Activated T-cell treated with anti-CD3 and anti-CD28 coated beads for 1 hour (primary cell): ENCODE measurements at places on chromosomes 2 and 18.

DNA sequence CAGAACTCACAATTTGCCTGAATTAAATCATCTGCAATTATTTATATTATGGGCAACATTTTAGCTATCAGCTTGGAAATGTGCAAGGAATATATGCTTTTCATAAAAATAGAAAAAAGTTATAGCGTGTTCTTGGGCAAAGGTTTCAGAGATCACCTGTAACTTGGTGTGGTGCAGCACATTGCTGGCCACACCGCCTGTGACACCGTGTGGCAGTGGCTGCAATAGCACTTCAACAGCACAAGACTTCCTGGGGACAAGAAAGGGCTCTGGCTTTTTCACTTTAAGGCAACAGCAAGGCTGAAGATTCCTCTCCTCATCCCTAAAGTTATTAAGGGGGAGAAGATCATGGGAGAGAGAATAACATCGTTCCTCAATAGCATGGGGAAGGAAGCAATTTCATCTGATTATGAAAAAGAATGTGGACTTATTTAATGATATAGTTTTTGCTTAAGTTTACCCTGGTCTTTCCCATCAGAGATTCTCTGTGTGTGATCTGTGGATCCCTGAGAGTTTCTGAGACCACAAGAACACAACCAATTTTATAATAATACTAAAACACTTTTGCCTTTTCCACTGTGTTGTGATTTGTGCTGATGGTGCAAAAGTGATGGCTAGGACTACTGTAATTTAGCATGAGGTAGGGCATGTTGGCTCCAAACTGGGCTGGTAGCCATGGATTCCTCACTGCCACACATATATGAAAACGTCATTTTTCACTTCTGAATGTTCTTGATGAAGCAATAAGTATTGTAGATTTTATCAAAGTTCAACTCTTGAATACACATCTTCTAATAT, 15.0 kb upstream of the SERPINB3 start:
- DNase-seq, result no peak

DNA sequence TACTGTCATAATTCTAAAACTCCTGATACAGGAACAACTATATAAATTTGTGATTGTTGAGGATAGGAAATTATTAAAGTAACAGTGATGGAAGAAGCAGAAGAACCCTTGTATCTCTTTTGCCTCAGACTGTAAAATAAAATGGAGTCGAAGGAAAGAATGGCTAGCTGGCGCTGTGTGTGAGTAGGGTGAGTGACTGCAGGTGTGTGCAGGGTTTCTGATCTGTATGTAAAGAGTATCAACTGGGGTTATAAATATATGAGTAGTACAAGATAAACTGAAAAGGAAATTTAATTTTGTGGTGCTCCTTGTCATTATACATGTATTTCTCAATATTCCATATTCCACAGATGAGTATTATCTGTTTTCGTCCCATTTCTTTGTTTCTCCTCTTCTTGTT, 15.2 kb downstream of the POLI start:
- no peak for DNase-seq

- no peak for DNase-seq
Observed at GRCh38 chr2:8676921-8677645, 4.8 kb upstream of the ID2 start.

- no peak for DNase-seq
Observed at GRCh38 chr2:79630060-79630459, 117.2 kb downstream of the CTNNA2 start.

GRCh38 chr2:151334082-151334815, 23.1 kb upstream of the TNFAIP6 start:
- no peak for DNase-seq

GRCh38 chr18:63409301-63409700, 13.0 kb downstream of the VPS4B start:
- no peak for DNase-seq
